ENCODE measurements at places on chromosomes 16 and 17. TPM values are rescaled to one million over a fixed set of nuclear protein-coding genes. Genes with fewer than 3 reads are reported as not detected.

The CHMP6 gene
- total RNA-seq: 34.9 TPM

The KRTAP17-1 gene
- total RNA-seq: not detected

The CDH5 gene
- 0.09 TPM for total RNA-seq

The IRF8 gene
- total RNA-seq: 0.38 TPM

The ASPA gene
- not detected for total RNA-seq

The KRT17 gene
- total RNA-seq: 1.3 TPM

The KRT40 gene
- not detected for total RNA-seq

The NMRAL1 gene
- total RNA-seq: 48.1 TPM

Measured in A549 treated with CORT108297 at 1 μM for 4 hours (cell line).